ENCODE measurements at places on chromosomes 3 and 15.

GRCh38 chr15:60135961-60136360 lies 131.8 kb downstream of the FOXB1 start:
- no peak for DNase-seq

DNA sequence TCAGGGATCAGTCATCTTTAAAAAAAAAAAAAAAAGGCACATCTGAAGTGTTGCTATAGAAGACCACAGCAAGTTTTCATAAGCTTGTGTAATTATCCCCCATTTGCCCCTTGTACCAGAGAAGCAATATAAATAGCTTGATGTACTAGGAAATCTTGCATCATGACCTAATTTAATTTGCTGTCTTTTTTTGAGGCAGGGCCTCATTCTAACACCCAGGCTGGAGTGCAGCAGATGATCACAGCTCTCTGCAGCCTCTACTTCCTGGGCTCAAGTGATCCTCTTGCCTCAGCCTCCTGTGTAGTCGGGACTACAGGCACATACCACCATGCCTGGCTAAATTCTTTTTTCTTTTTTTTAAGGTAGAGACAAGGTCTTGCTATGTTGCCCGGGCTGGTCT lies 88.7 kb downstream of the ARIH1 start:
- DNase-seq: no peak

- no peak for DNase-seq
These were observed at the start of gene CLDN11 for GRCh38 chr3:170418422-170419398. CLDN11 (plus strand) TSS chr3:170418868; CDS start chr3:170419067, 199 bp downstream.

- DNase-seq: no peak
These were observed 727.7 kb downstream of the ROBO1 start for GRCh38 chr3:79040091-79040490.

- DNase-seq: no peak
These were observed 27.1 kb downstream of the SHC4 start for GRCh38 chr15:48936666-48937065.

DNA sequence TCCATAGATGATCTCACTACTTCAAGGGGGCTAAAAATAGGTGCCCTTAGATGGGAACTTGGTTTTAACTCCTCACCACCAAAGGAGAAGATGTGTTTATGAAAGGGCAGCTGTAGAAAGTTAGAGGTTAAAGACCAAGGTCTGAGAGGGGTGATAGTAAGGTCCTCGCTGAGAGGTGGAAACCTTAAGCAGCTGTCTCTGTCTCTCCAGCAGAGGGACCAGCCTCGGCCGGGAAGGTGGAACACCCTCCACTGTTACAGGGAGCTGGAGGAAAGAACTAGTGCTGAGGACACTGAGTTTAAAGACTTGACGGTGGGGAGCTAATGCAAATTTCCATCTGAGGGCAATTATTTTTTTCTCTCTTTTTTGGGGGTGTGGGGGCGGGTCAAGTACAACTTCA lies 8.9 kb upstream of the RLBP1 start:
- no peak for DNase-seq

- DNase-seq: no peak
These were observed 32.2 kb downstream of the CHCHD4 start for GRCh38 chr3:14092464-14092863.

- no peak for DNase-seq
These were observed 155.0 kb downstream of the DUT start for GRCh38 chr15:48486228-48486627.

GRCh38 chr15:42090781-42091180 lies 3.6 kb downstream of the PLA2G4D start:
- no peak for DNase-seq

DNA sequence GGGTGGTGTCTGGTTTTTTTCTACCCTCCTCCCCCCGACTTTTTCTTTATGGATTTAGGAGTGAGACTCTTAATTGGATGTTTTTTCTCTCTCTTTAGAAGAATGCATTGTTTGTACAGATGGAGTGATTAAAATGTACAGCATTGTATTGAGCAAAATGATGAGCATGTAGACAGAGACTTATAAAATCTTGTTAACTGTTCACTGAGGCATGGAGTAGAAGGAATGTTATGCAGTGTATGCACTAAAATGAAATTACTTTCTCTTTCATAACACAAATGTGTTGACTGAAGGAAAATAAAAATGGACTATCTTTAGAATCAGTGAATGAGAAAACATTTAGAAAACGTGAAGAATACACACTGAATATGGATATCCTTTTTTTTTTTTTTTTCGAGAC lies 39.8 kb downstream of the ZFAND6 start:
- no peak for DNase-seq

- no peak for DNase-seq
These were observed 203.8 kb downstream of the UACA start for GRCh38 chr15:70559265-70560239.

DNA sequence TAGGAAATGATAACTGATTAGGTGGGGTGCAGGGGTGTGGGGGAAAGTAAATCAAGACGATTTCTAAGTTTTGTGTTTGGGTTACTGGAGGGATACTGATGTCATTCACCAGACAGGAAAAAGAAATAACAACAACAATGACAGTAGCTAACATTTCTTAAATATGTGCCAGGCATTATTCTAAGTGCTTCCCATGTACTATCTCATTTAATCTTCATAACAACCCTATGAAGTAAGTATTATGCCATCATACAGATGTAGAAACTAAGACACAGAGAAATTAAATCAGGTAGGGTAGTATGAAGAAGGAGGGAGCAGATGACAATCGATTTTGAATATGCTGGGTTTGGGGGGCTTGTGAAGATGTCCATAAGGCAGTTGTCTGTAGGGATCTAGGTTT lies 13.3 kb downstream of the MYO5A start:
- DNase-seq: no peak

DNA sequence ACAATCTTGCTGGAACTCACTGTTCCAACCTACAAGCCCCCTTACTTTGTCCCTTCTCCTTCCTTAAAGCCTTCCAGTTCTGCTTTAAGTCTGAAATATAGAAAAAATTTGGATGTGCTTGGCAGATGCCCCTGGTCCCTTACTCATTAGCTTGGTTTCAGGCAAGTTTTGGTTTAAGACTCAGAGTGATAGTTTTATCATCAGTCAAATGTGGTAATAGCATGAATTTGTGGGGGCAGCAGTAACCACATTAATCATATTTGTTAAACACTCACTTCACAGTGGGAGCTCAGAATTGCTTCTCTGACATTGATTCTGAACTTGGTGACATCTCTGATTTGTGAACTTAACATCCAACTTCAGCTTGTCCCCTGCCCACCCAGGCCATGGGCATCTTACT lies 58.3 kb upstream of the ALDH1A3 start:
- DNase-seq: no peak

DNA sequence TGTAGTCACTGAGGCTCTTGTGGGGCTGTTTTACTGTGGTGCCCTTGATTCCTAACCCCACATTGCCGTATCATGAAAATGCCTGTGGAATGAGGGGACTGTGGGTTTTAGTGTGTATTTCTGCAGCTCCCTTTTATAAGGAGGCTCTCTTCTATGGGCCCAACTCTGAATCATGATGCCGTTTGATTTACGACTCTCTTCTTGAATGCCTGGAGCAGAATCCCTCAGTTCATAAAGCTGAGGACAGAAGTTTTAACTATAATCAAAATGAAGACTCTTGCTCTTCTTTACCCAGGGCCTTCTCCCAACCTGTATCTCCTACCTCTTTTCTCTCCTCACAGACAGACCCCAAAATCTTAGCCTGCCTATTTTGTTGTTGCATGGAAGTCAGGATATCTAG lies 109.5 kb downstream of the RARB start:
- DNase-seq: no peak

- no peak for DNase-seq
These were observed 83.2 kb downstream of the RAB11A start for GRCh38 chr15:65952391-65953053.

DNA sequence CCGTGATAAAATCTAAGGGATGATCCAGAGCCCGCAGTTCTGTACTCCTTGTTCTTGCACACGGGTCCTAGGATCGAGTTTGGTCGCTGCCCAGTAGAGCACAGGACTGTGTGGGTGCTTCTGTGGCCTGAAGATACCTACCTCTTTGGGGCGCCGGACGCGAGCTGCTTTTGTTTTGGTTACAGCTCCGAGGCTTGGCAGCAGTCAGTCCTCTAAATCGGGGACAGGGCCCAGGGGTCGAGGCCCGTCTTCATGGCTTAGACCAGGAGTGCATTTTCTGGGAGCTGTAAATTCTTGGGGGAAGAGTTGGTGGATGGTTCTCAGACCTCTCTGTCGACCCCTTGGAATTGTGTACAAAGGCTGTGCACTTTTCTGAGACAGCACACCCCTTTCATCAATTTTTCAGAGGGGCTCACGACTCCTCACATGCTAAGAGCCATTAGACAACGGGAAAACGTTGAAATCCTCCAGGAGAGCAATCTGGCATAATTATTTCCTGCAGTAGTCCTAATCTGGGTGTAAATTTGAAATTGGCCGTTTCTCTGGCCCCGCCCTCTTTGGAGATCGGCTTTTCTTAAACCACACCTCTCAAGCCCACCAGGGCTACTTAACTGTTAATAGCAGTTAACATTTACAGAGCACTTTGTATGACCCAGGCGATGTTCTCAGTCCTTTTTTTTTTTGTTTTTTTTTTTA lies 928 bp downstream of the CEP97 start:
- no peak for DNase-seq

- no peak for DNase-seq
These were observed 212.9 kb upstream of the ARPP21 start for GRCh38 chr3:35426366-35426958.

GRCh38 chr15:51004103-51004551 lies 90.6 kb downstream of the TNFAIP8L3 start:
- no peak for DNase-seq

- no peak for DNase-seq
These were observed 1.2 kb upstream of the DAZL start for GRCh38 chr3:16606398-16606797.

DNA sequence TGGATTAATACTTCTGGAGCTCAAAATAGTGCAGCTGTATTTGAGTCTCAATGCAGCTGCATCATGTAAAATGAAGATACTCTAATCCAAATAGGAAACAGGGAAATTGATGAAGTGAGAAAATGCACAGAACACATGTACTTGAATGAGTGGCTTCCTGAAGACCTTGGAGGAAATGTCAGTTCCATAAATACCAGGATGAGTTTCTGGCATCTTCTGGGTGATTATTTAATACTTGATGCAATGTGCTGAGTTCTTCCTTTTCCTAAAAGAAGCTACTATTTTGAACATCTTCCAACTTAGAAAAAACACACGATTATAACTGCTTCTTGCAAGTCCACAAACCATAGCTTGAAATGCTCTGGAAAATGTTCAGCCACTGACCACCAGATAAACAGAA lies 162.8 kb downstream of the SLC9A9 start:
- no peak for DNase-seq

DNA sequence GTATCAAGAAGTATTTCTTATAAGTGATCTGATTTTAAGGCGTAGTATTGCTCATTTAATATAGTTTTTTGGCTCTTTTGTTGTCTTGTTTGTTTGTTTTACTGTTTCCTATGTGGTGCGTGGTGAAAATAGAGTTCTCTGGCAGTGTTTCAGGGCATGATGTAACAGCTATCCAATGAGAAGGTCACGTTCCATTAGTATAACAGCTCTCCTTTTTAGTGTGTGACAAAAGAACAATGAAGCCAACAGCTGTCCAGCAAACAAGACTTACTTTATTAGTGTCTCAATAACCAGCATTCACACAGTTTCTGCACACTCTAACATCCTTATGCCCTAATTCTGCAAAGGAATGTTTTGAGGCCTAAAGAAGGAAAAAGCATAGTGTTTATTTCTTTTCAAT lies 127.9 kb downstream of the SLC25A26 start:
- DNase-seq: no peak

DNA sequence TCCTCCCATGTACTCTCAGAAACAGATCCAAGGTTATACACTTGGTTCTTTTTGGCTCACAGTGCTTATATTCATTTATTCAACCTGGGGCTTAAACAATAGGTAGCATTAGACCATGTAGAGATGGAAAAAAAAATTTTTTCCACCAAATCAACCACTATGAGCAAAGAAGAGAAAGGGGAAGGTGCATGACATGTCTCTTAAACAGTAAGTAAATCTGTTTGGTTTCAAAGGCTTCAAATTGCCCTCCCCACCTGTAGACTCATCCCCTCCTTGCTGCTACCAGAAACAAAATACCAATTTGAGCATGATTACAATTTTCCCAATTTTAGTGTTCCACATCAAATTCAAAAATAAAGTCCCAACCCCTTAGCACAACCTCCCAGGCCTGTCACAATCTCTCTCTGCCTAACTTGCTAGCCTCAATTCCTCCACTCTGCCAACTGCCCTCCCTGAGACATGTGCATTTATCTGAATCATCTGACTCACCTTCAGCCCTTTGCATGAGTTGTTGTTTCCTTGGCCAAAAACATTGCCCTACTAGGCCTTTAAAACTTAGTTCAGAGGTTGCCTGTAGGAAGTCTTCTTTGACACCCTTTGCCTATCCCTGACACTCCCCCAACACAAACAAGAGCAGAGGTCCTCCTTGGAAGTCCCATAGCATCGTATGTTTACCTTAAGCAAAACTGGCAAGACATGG lies 30.3 kb upstream of the TSC22D2 start:
- DNase-seq: no peak

GRCh38 chr3:97885931-97886824 lies 64.4 kb downstream of the CRYBG3 start:
- no peak for DNase-seq

- no peak for DNase-seq
These were observed 34.5 kb downstream of the PTPRG start for GRCh38 chr3:61595826-61596225.

DNA sequence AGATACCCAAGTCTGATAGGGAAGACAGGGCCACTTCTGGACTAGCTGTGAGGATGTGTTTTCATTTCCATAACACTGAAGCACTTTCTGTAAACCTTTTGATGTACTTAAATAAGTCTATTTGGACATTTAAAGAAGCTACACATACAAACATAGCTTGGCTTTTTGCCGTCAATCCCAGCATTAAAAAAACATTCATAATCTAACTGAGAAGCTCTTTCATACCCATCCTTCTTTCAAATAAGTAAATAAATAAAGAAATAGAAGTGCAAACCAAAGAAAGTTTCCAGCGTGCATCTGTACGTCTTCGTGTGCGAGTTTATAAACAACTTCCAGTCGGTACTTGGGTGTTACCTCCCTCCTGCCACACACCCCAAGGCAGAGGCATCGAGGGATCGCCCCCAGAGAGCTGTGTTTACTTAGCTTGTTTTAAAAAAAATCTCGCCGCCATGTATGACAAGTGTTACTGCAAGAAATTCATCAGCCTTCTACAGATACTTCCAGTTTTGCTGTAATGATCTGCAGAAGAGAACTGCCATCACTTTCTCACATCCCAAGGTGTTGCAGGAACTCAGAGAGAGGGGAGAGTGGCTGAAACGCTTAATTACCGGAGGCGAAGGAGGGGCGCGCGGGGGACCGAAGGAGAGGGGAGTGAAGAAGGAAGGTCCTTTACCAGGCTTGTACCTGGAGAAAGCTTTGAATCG lies 9.0 kb upstream of the MEIS2 start:
- DNase-seq: no peak

DNA sequence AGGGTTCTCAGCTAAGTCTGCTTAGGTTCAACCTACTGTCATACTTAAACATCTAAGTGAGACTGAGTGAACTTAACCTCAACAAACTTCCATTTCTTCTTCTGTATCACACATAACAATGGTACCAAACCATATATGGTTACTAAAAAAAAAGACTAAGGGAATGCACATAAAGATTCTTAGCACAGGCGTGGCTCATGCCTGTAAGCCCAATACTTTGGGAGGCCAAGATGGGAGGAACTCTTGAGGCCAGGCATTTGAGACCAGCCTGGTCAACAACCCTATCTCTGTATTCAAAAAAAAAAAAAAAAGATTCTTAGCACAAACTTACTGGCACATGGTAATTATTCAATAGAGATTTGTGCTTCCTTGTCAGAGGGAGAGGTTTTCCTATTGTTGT lies 57.9 kb downstream of the ACAP2 start:
- no peak for DNase-seq

Data from NCI-H1048 (cell line).